Fibroblast of skin of back (primary cell): ENCODE measurements at places on chromosomes 16 and 17.

- peak; percentile 59 for DNase-seq
These were observed 615 bp downstream of the NHERF2 start for GRCh38 chr16:2027024-2028010.

DNA sequence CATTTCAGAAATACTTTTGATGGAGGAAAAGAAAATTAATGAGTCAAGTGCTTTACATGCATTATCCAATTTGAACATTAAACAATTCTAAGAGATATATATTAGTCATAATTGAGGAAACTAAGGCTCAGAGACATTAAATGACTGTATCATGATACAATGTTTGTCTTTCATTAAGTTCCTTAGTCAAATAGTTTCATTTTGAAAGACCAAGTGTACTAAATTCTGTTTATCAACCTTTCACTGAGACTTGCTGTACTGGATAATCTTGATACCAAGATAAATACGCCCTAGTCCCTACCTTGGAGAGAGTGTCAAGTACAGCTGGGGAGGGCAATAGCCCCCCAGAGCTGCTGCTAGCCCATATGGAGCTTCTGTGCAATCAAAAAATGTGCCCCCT is 24.2 kb downstream of the TOM1L2 start:
- peak; percentile 68 for DNase-seq

DNA sequence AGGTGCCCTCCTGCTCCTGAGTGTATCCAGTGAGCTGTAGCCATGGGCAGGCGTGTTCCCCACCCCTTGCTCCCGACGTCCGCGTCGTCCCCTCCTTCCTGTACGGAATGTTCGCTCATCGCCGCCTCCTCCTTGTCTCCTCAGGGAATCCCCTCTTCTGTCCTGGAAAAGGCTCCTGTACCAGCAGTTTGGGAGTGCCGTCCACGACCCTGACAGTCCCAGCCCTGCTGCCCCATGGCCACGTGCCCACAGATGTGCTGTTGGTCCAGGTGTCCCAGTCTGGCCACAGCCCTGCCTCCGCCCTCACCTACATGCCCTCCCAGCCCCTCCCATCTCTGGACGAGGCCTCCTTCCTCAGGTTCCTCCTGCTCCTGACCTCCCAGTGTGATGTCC is 30.2 kb downstream of the OR1D5 start:
- DNase-seq: no peak

DNA sequence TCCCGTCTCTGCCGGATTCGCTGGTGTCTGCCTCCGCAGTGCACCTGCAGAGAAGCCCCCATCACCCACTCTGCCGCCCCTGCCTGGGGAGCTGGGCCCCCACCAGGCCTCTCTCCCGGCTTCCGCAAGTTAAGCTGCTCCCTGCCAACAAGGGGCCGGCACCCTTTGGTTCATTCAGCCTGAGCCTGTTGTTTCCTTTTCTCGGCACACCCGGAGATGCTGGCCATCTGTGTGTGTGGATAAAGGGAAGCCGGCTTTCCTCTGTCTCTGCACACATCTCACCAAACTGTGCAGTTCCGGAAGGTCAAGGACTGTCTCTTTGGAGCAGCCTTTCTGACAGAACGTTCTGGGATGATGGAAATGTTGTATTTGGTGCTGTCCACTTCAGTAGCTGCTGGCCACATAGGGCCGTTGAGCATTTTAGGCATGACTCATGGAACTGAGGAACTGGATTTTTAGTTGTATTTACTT is 6.8 kb downstream of the MAPK8IP3 start:
- DNase-seq: peak; percentile 7

DNA sequence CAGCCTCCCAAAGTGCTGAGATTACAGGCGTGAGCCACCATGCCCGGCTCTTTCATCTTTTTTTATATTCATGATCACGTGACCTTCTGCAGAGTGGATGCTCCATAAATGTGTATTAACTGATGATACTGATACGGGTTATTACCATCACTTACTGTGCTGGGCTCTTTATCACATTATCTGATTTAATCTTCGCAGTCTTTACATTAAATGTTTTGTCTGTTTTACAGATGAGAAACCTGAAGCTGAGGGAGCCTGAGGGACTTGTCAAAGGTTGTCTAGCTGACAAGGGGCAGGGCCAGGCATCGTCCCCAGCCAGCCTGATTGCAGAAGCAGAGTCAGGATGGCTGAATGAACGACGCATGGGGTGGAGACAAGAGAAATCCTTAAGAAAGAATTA is 104.4 kb downstream of the NTN1 start:
- no peak for DNase-seq

DNA sequence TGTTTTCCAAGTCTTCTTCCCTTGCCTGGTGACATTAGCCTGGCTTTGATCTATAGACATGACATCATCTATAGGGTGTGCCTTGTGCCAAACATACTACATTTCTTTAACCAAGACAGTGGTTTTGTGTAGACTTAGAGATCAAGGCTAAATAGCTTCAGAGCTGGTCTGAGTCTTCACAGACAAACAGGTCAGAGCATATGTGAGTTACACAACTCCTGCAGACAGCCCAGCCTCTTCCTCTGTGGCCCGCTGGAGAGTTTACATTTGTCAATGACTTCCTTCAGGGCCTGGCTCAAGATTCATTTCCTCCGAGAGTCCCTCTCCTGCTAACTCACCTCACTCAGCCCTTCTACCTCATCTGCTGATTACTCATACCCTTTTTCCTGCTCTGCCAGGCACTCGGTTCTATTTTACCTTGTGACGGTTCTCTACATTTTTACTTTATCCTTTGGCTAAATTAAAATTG is 73.1 kb upstream of the TANC2 start:
- DNase-seq: peak; percentile 48
